ENCODE measurements at places on chromosomes 4 and X. TPM values are rescaled to one million over a fixed set of nuclear protein-coding genes. Genes with fewer than 3 reads are reported as not detected.

The POF1B gene
- total RNA-seq: not detected

The FRMPD3 gene
- total RNA-seq: not detected

The BEND2 gene
- not detected for total RNA-seq

The RRH gene
- total RNA-seq: not detected

The TEX13C gene
- not detected for total RNA-seq

The STARD8 gene
- 0.73 TPM for total RNA-seq

The CA5B gene
- total RNA-seq: 14.0 TPM

The IL2 gene
- not detected for total RNA-seq

The SFRP2 gene
- total RNA-seq: 4.8 TPM
